Activated B cell treated with CpG ODN at 0.5 μM for 24 hours (primary cell): ENCODE measurements at places on chromosomes 4 and X.

DNA sequence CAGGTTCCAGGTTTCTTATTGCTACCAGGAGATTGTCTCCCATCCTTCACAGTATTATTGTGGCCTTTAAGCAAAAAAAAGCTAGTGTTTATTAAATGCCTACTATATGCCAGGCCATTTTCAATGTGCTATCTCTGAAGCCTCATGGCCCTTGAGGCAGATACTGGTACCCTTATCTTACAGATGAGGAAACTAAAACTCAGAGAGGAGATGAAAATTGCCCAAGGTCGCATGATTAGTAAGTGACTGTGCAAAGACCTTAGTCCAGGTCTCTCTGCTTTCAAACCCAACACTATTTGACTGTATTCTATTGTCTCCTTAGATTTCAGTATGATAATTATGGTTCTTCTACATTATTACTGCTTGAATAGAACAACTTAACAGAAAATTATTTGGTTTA, 717.9 kb upstream of the AMOT start:
- no peak for DNase-seq

- DNase-seq, result no peak
Observed at GRCh38 chr4:69362351-69362750, 82.1 kb downstream of the UGT2B28 start.

GRCh38 chr4:84232309-84233095, 266.6 kb downstream of the NKX6-1 start:
- DNase-seq, result no peak

GRCh38 chr4:89586318-89586717, 250.6 kb downstream of the SNCA start:
- DNase-seq, result no peak

DNA sequence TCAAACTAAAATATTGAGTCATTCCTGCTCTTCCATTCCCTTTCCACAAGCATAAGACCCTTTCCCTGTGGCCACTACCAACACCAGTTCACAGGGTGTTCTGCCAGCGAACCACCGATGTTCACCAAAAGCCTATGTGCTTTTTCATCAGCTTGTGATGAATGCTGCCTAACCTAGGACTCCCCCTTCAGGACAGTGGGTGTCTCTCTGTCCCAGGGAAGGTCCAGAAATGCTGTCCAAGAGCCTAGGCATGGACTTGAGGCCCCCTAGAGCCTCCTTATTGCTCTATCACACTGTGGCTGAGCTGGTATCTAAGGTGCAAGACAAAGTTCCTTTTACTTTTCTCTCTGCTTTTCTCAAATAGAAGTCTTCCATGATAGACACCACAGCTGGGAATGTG, 1015.6 kb downstream of the PCDH19 start:
- DNase-seq, result no peak

GRCh38 chr4:146638786-146639505, at the start of gene POU4F2:
POU4F2 (plus strand) TSS chr4:146638893; CDS start chr4:146639141, 248 bp downstream.
- DNase-seq, result no peak

GRCh38 chr4:42646999-42647541, 9.8 kb downstream of the ATP8A1 start:
- DNase-seq, result no peak
